Progenitor cell of endocrine pancreas (in vitro differentiated cells): ENCODE measurements at places on chromosomes 7 and 10.

DNA sequence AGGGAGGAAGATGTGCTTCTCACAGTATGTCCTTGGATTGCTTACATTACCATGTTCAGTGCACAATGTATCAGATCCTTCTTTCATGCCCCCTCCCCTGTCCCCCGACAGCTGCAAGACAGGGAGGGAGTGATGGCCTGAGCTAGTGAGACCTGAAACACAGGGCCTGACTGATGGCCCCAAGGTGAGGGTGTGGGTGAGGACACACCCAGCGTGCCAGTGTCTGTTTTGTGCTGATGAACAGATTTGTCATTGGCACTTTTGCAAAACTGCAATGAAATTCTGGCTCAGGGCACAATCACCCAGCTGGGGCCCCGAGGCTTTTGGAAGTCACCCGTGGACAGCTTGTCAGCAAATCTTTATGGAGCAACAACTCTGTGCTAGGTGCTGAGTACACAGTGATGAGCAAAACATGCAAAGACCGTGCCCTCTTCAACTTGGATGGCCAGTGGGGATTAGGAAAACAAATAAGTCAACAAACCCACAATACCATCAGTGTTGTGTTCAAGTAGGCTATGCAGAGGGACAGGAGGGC lies 59.4 kb upstream of the EMX2 start:
- DNase-seq: no peak

DNA sequence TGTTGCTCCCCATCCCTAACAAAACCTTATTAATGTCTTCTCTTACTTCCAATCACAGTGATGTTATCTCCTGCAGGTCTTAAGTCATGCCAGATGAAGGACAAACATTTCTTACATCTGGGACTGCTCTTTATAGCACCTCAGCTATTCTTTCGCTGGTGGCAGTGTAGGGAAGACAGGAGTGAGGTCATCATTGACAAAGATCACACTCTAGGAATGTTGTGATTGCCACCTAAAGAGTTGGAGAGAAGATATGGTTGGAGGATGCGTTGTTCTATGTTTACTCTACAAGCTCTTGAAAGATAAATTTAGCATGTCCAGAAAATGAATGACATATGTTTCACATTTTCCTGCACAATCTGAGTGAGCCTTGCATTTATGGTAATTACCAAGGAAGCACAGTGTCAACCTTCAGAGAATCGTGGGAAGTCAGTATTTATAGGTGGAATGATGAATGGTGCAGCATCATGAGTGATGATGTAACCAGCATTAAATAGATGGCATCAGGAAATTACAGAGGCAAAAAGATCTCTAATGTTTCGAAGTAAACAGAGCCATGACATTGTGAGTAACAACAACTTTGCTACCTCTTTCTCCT lies 188.1 kb upstream of the STEAP1 start:
- DNase-seq: no peak

GRCh38 chr7:140223515-140224221 lies 46.9 kb upstream of the KDM7A start:
- DNase-seq: no peak

GRCh38 chr7:146736446-146737190 lies 620.0 kb downstream of the CNTNAP2 start:
- no peak for DNase-seq

DNA sequence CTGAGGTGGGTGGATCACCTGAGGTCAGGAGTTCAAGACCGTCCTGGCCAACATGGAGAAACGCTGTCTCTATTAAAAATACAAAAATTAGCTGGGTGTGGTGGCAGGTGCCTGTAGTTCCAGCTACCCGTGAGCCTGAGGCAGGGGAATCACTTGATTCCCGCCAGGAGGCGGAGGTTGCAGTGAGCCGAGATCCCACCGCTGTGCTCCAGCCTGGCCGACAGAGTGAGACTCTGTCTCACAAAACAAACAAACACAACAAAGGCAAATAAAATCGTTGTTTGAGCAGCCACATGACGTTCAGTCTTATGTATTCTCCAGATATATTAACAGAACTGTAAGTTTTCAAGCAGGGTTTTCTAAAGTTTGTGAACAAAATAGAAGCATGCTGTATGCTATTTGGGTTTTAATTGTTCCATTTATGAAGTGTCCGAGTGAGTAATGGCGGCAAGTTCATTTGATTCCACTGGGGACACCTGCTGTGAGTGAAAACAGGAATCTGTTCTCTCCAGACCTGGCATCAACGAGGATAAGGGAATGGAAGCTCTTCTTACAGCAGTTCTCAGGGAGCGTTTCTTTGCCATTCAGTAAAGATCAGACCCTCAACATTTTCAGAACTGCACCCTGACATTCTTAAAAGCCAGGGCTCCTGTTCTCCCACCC lies 122.5 kb upstream of the PITRM1 start:
- DNase-seq: no peak
